Aorta (tissue), 5 donors: ENCODE measurements at places on chromosomes 7 and 10. TPM values are rescaled to one million over a fixed set of nuclear protein-coding genes. Genes with fewer than 3 reads are reported as not detected.

The ABLIM1 gene
- 55.8 TPM for total RNA-seq

The GRID2IP gene
- total RNA-seq: 0.16 TPM

The ADARB2 gene
- total RNA-seq: not detected

The XRCC2 gene
- total RNA-seq: 0.57 TPM

The DDX50 gene
- total RNA-seq: 32.0 TPM

The GRID1 gene
- total RNA-seq: 3.8 TPM

The CTAGE4 gene
- total RNA-seq: not detected

The PNLIPRP2 gene
- total RNA-seq: not detected

DNA sequence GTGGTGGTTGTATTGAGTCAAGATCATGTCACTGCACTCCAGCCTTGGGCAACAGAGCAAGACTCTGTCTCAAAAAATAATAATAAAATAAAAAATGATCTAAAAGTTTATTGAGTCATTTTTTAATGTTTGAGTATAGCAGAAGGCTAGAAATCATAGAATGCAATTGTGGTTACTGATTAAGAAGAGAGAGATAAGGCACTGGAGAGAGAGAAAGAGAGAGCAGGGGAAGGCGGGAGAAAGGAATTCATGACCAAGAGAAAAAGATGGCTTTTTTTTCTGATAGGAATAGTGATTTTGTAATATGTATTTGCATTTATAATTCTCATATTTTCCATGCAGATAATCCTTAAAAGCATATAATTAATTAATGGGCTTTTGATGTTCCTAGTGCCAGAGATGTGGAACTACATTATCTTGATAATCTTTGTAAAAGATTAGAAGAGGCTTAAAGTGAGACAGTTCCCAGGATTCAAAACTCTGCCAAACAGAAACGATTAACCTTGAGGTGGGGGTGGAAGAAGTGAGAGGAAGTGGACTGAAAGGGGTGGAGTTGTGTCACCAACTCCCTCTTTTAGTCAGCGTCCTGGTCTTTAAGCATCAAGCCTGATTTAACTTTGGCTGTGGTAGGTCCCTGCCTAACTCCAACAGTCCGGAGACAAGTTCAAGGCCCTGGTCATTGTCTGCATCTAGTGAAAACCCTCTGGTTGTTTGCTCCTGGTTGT lies 76.2 kb downstream of the CHN2 start:
- H3K4me3 ChIP-seq: no peak overlapping the region
- no peak for DNase-seq

DNA sequence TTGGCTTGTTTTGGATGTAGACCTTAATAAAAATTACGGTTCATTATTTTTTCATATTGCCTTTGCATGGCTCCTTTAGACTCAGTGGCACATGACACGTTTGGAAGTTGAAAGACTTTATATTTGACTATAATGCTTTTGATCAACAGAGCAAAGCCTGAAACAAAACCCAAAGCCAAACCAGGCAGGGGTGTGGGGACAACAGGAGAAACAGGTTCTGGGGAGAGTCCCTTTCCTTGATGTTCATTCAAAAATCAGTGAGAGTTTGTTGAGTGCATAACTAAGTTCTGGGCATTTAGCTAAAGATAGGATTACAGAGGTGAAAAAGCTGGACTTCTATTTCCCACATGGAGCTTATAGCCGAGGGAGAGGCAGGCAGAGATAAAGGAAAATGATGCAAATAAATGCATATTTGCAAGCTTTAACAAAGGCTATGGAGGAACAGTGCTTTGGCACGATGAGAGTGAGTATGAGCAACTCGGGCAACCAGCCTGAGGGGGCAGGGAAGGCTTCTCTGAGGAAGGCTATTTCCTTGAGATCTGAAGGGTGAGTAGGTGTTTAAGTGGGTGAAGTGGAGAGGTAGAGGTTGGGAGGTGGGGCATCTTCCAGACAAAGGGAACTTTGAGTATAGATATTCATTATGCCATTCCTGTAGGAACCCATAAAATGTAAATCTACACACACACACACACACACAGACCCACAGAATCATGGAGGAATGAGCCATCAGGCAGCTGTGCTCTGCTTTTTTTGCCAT lies 34.5 kb upstream of the PDZD8 start:
- DNase-seq: no peak
- H3K4me3 ChIP-seq: no peak overlapping the region
- no peak overlapping the region for H3K27ac ChIP-seq
- H3K4me1 ChIP-seq: no peaks in the 10 kb centered on the region
- H3K27me3 ChIP-seq: no peaks in the 10 kb centered on the region

DNA sequence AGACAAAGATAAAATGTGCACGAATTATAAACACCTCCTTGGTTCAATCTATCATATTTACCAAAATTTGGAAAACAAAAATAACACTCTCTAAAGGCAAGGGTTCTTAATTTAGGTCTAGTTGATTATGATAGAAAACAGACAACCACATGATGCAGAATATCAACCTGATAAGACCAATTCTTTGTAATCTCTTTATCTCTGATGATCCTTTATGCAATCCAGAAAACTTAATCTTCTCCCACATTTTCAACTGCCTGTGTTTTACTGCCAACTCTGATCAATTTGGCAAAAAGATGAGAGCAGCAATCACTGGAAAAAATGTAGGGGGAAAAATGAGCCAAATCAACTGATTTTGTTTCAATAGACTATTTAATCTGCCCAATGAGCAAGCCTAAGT lies 148.5 kb downstream of the LRRN3 start:
- DNase-seq: no peak
- no peak overlapping the region for H3K27ac ChIP-seq
- H3K4me1 ChIP-seq: no peaks in the 10 kb centered on the region
- H3K27me3 ChIP-seq: no peaks in the 10 kb centered on the region

GRCh38 chr7:136938476-136938875 lies 70.0 kb downstream of the CHRM2 start:
- H3K27ac ChIP-seq: no peak overlapping the region
- no peak overlapping the region for H3K4me3 ChIP-seq
- no peaks in the 10 kb centered on the region for H3K4me1 ChIP-seq
- no peak for DNase-seq
- H3K36me3 ChIP-seq: no peaks in the 10 kb centered on the region

DNA sequence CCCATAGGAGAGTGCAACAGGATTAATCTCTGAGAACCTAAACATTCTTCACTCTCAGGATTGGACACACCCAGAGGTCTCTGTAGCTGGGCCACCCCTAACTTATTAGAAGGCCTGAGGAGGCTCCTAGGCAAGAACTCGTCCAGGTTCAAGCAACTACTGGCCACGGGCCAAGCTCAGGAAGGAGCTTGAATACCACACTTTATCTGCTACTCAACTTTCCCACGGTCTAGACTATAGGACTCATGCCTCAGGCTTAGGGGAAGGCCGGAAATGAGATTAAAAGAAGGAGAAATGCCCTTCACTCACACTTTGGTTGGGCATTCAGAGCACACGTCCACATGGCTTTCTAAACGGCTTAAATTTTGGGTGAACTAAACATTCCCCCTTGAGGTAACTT lies 142.8 kb upstream of the PHYHIPL start:
- no peak overlapping the region for H3K27ac ChIP-seq
- H3K4me1 ChIP-seq: no peaks in the 10 kb centered on the region
- no peak for DNase-seq

DNA sequence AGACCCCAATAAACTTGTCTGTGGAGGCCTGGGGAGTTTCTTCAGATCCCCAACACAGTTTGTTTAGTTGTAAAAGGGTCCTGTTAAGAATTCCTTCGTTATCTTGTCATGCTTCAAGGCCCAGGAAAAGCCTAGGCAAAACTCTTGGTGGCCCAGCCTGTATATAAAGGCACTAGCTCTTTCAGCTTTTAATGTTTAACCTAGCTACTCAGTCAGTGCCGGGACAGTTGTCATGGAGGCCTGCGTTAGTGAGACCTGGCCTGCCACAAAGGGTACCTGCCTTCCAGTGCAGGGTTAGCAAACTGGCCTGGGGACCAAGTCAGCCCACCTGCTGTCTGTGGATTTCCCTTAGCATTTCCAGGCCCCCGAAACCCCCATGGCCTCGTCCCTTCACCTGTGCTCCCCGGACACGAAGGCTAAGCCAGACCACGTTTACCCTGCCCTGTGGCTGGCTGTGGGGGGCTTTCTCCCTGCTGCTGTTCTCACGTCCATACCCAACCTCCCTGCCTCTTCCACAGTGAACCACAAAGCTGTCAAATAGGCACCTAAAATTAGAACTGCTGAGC lies 96.9 kb upstream of the PPP2R2D start:
- H3K27ac ChIP-seq: no peak overlapping the region
- no peaks in the 10 kb centered on the region for H3K27me3 ChIP-seq

DNA sequence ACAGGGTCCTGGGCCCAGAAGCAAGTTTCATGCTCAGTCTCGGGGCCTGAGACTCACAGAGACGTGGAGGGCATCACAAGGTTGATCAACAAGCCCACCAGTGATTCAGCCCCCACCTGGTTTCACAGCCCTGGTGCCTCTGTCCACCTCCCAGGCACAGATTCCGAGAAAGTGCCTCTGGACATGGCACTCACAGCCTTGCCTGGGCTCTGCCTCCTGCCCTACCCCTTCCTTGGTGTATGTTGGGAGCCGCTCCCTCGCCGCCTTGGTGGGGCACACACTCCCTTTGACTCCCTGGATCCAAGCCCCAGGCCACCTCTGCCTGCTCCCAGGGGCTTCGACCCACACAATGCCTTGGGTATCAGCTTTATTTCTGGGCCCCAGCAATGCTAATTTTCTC lies 200.8 kb upstream of the PPP2R2D start:
- no peak overlapping the region for H3K4me3 ChIP-seq
- H3K27ac ChIP-seq: no peak overlapping the region
- H3K27me3 ChIP-seq: no peaks in the 10 kb centered on the region
- H3K4me1 ChIP-seq: no peaks in the 10 kb centered on the region
- H3K36me3 ChIP-seq: no peaks in the 10 kb centered on the region

GRCh38 chr7:33774762-33775523 lies 130.4 kb upstream of the BMPER start:
- no peaks in the 10 kb centered on the region for H3K36me3 ChIP-seq
- H3K4me3 ChIP-seq: no peak overlapping the region
- H3K27ac ChIP-seq: no peak overlapping the region
- H3K27me3 ChIP-seq: no peaks in the 10 kb centered on the region
- H3K4me1 ChIP-seq: no peaks in the 10 kb centered on the region

DNA sequence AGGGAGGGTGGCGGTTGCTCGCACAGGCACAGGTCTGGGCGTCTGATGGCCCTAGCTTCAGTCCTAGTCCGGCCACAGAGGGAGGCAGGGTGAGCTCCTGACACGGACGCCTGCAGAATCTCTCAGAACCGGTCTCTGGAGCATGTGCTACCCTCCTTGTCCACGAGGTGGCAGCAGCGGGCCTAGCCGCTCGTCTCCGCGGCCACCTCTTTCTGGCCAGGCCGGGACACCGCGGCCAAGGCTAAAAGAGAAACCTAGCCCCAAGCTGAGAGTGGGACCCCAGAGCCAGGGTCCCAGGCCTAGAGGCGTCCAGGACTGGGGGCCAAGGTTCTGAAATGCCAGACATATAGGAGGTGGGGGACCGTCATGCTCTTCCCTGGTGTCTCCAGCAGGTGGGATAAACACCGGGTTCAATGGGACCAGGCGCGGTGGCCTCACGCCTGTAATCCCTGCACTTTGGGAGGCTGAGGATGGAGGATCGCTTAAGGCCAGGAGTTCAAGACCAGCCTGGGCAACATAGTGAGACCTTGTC lies 3.2 kb upstream of the LAT2 start:
- H3K27me3 ChIP-seq: no peaks in the 10 kb centered on the region
- H3K4me1 ChIP-seq: no peaks in the 10 kb centered on the region
- peak; percentile 93 for DNase-seq
- no peak overlapping the region for H3K4me3 ChIP-seq
- no peak overlapping the region for H3K27ac ChIP-seq

GRCh38 chr10:6530211-6530840 lies 49.8 kb downstream of the PRKCQ start:
- no peaks in the 10 kb centered on the region for H3K27me3 ChIP-seq
- no peaks in the 10 kb centered on the region for H3K36me3 ChIP-seq
- DNase-seq: no peak
- H3K4me3 ChIP-seq: no peak overlapping the region
- H3K27ac ChIP-seq: no peak overlapping the region

GRCh38 chr10:19316204-19316870 lies 267.7 kb downstream of the MALRD1 start:
- no peaks in the 10 kb centered on the region for H3K36me3 ChIP-seq
- H3K27me3 ChIP-seq: no peaks in the 10 kb centered on the region
- no peaks in the 10 kb centered on the region for H3K4me1 ChIP-seq
- DNase-seq: no peak
- H3K4me3 ChIP-seq: no peak overlapping the region

DNA sequence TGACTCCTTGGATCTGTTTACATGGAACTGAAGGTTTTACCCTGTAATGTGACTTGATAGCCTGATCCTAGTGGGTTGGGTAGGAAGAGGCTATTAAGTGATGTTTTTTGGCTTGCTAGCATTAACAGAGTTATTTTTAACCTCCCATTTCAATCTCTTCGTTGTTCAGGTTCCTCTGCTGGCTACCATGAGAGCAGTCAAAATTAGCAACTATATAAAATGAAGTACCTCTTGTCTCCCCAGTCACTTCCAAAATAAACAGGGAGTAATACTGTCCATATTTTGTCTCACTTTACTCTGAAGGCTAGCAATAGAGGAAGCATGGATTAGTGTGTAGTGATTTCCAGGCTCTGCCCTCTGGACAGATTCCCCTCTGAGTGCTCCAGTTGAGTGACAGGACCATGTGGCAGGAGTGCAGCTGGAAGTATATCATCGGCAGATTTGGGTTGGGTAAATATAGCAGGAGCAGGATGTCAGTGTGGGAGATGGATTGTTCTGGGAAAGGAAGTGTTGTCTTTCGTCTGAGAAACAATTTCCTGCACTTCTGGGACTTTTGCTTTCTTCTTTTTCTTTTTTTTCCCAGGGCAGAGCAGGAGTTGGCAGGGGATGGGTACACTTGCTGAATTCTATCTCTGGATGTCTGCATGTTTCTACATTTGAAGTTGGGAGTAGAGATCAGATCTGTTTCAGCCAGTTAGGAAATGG lies 35.2 kb downstream of the GBF1 start:
- H3K4me1 ChIP-seq: peaks cover 4% of the 10 kb centered on the region
- no peaks in the 10 kb centered on the region for H3K36me3 ChIP-seq
- no peak for DNase-seq
- H3K27ac ChIP-seq: peak overlapping the region; percentile 18

DNA sequence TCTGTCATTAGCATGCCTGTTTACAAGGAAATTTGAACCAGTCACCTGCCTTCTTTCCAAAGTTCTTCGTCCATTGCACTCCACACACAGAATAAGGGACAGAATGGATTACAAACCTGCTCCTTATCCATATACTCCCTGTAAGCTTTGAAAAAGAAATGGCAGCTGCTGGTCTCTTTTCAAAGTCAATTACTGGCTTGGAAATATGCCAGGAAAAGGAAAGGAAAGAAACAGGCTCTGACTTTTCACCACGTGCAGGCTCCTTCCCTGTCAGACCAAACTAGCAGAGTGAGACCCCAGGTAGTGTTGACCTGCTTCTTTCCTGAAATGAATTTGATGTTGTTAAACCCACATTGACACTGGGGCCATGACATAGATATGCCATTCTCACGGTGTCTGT lies 84.5 kb downstream of the LHFPL3 start:
- no peak overlapping the region for H3K4me3 ChIP-seq
- H3K36me3 ChIP-seq: no peaks in the 10 kb centered on the region
- no peaks in the 10 kb centered on the region for H3K27me3 ChIP-seq
- no peak for DNase-seq
- no peaks in the 10 kb centered on the region for H3K4me1 ChIP-seq
- no peak overlapping the region for H3K27ac ChIP-seq
